Amniotic stem cell (primary cell): ENCODE measurements at places on chromosomes 2 and 18.

DNA sequence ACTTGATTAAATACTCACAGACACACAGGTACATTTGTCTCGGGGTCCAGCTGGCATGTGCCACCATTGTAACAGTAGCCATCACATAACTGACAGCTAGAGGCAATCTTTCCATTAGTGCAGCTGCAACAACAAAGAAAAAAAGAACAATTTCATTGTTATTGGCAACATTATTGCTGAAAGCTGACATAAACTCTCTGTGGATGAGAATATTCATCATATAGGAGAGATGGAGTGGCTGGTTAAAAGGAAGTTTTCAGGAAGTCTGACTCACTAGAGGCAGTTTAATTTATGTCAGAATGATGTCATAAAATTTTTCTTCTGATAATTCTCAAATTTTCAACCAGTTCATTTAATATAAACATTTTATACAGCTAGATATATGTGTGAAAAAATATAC lies 1490.0 kb upstream of the NXPH2 start:
- no peak for DNase-seq

- no peak for DNase-seq
Measured at GRCh38 chr2:155546721-155547555, 785.6 kb downstream of the NR4A2 start.

- DNase-seq, result no peak
Measured at GRCh38 chr2:122643725-122644329, 888.4 kb downstream of the TSN start.

DNA sequence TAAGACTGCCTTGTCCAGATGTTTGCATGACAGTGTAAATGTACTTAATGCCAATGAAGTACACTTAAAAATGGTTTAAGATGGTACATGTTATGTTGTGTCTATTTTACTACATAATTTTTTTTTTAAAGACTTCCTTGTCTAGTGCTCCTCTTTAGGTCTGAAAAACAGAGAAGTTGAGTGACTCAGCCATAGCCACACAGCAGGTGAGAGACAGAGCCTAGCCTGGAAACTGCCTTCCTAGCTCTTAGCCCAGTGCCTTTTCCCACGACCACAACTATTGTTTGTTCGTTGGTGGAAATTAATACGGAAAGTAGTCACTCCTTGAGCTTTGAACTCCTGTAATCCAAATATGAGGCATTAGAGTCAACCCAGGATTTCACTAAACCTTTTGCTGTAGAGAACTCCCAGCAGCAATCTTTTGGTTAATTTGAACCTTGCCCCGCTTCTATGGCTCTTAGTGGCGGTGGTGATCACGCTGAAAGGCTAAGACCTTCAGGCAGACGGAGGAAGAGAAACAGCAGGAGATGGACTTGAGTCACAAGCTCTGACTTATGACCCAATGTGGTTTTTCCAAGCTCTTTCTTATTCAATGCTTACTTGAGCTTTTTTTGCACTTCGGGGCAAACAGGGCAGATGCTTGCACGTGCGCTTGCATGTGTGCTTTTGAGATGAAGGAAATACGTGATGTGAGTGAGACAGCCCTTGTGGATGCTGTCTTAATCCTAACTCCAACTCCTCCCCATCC lies 21.2 kb downstream of the TRIB2 start:
- no peak for DNase-seq

GRCh38 chr2:180144338-180144813 lies 137.3 kb upstream of the CWC22 start:
- no peak for DNase-seq

- DNase-seq, result no peak
Measured at GRCh38 chr18:35592298-35592697, 10.8 kb downstream of the GALNT1 start.

- no peak for DNase-seq
Measured at GRCh38 chr18:63440881-63441280, 18.6 kb upstream of the VPS4B start.

- no peak for DNase-seq
Measured at GRCh38 chr2:15391751-15392150, 169.4 kb downstream of the NBAS start.

- DNase-seq, result no peak
Measured at GRCh38 chr2:172480301-172481218, 53.2 kb downstream of the ITGA6 start.

- DNase-seq, result no peak
Measured at GRCh38 chr2:122748552-122749011, 993.1 kb downstream of the TSN start.

DNA sequence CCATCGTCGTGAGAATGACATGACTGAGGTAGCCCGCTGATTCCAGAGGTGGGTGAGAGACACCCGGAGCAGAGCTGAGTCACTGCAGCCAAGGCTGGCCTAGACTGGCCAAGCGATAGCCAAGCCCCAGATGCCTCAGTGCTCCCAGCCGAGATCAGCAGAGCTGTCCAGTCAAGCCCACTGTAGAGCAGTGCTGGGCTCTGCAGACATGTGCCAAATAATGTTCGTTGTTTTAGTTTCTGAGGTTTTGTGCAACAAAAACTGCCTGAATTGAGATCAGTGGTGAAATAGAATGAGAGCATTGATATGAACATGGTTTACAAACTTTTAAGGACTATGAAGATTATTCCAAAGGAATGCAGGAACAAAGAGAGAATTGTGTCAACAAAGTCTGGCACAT lies 42.1 kb downstream of the INSIG2 start:
- no peak for DNase-seq

- no peak for DNase-seq
Measured at GRCh38 chr18:61922435-61922834, 29.6 kb upstream of the RNF152 start.

- DNase-seq, result no peak
Measured at GRCh38 chr2:907706-908105, 42.9 kb upstream of the SNTG2 start.

GRCh38 chr2:32522770-32523169 lies 105.1 kb upstream of the TTC27 start:
- no peak for DNase-seq

DNA sequence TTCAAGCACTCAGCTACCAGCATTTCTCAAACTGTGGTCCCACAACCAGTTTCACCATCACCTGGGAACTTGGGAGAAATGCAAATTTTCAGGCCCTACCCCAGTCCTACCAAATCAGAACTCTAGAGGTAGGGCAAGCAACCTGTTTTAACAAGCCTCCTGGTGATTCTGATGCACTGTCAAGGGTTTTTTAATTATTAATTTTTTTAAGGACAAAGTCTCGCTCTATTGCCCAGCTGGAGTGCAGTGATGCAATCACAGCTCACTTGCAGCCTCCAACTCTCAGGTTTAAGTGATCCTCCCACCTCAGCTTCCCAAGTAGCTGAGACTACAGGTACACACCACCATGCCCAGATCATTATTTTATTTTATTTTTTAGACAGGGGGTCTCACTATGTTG lies 7.8 kb downstream of the ACMSD start:
- DNase-seq, result no peak

- DNase-seq, result no peak
Measured at GRCh38 chr18:40292985-40293710, 1661.9 kb upstream of the PIK3C3 start.
